Dermis microvascular lymphatic vessel endothelial cell (primary cell): ENCODE measurements at places on chromosomes 4 and X. TPM values are rescaled to one million over a fixed set of nuclear protein-coding genes. Genes with fewer than 3 reads are reported as not detected.

GRCh38 chrX:119654112-119654531 lies 38.8 kb downstream of the SEPTIN6 start:
- no peak for DNase-seq

DNA sequence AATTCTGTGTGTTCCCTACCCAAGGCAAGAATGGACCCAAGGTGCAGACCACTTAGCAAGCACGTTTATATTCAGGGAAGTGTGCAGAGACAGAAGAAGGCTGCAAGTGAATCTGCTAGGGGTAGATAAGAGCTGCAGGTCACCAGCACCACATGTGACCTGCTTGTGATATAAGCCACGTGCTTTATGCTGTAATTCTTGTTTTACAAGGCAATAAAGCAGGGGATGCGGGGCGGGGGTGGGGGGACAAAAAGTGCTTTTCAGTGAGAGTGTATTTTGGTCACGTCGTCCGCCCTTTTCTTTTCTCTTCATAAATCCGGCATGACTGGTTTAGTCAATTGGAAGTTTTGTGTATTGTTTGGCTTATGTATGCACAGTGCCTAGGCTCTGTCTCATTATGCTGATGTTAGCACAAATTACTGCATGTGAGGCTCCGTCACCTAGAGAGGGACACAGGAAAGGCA lies 192.7 kb downstream of the RBMX2 start:
- no peak for DNase-seq

GRCh38 chrX:55008571-55009358 lies 8.6 kb downstream of the APEX2 start:
- peak; percentile 30 for DNase-seq

The CSAG2 gene
- not detected in 2 replicates for total RNA-seq

The SMR3B gene
- total RNA-seq, result not detected in 2 replicates

The COL4A6 gene
- total RNA-seq, result 0.89 and 2.2 TPM in 2 replicates

- DNase-seq, result no peak
Measured at GRCh38 chr4:143035661-143036060, 149.1 kb upstream of the USP38 start.

The TMEM192 gene
- total RNA-seq, result 6.8 and 12.0 TPM in 2 replicates
